ENCODE measurements at places on chromosomes 2 and 18. TPM values are rescaled to one million over a fixed set of nuclear protein-coding genes. Genes with fewer than 3 reads are reported as not detected.

SP140 gene
- 108 TPM for total RNA-seq

DNA sequence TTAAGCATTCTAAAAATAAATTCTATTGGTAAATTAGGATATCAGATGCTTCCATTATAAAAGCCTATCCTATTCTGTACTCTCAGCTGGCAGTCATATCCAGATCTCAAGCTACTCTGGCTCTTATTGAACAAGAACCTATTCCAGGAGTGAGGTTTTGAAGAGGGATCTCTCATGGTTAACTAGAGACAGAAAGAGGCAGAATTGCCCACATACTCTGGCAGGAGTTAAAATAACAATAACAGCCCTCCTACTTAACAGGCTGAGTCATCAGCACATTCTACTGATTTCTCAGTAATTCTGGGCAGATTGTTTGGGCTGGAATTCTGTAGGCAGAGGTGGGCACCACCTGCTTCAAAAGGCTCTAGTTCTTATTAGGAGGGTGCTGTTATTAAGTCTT, 142.0 kb upstream of the UNC80 start:
- no peaks in the 10 kb centered on the region for H3K27me3 ChIP-seq
- H3K27ac ChIP-seq: no peak overlapping the region

GRCh38 chr2:172404824-172405223, 22.6 kb upstream of the ITGA6 start:
- no peaks in the 10 kb centered on the region for H3K27me3 ChIP-seq
- H3K27ac ChIP-seq: no peak overlapping the region
- no peak for DNase-seq
- H3K4me3 ChIP-seq: no peak overlapping the region

DNA sequence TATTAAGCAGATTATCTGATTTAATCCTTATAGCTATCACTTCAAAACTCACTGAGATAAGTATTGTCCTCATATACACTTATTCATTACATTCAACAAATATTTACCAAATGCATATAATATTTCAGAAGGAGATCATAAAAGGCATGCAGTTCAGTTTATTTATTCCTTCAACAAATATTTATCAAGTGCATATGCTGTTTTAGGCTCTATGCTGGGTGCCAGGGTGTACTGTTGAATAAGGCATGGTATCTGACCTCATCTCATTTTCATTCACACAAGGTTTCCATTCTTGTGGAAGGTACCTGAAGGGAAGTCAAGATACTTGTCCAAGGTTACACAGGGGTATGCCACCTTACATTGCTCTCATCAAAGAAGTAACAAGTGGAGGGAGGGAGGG, 213.0 kb downstream of the INSIG2 start:
- no peak for DNase-seq
- no peaks in the 10 kb centered on the region for H3K27me3 ChIP-seq
- H3K27ac ChIP-seq: no peak overlapping the region
- H3K4me1 ChIP-seq: no peaks in the 10 kb centered on the region

SRBD1 gene
- total RNA-seq: 18.1 TPM

KCNS3 gene
- not detected for total RNA-seq
